ENCODE measurements at places on chromosomes 2 and 18. TPM values are rescaled to one million over a fixed set of nuclear protein-coding genes. Genes with fewer than 3 reads are reported as not detected.

PDE1A gene
- polyA plus RNA-seq = 0.43 TPM

LYG2 gene
- not detected for polyA plus RNA-seq

DNA sequence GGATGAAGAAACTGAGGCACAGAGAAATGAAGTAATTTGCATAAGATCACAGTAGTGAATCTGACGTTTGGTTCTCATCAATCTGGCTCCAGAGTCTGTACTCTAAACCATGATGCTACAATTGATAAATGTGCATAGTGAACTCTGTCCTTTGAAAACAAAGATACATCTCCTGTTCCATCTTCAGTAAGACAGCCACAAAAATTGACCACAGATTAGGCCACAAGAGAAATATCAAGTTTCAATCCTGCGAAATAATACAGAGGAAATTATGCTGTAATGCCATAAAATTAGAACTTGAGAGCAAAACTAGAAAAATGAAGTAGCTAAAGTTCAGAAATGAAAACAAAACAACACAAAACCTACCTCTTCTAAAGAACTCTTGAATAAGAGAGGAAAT lies 28.4 kb downstream of the FAM98A start:
- no peak for DNase-seq

- DNase-seq = peak; percentile 61
Observed at GRCh38 chr2:151632993-151633565, 101.2 kb downstream of the NEB start.

GRCh38 chr18:10140461-10141282 lies 226.9 kb downstream of the VAPA start:
- no peak for DNase-seq

OBSL1 gene
- polyA plus RNA-seq = 20.7 TPM

- DNase-seq = no peak
Observed at GRCh38 chr2:230944757-230945372, 19.8 kb upstream of the GPR55 start.

- DNase-seq = no peak
Observed at GRCh38 chr2:43776324-43776723, 2.5 kb downstream of the DYNC2LI1 start.

DNA sequence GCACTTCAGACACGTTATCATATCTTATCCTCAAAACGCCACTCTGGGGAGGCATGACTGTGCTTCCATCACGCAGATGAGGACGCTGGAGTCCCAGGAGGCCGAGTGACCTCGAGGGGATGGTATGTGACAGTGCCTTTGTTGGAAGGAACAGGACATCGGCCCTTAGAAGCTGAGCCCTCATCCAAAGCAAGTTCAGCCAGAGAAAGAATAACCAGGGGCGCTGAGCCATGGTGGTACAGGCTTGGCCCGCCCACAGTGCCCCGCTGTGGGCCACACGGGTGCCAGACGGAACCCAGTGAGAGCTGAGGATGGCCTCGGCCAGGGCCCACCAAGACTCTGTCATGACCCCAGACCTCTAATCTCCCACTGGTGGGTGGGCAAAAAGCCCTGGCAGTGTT lies 31.3 kb downstream of the HS1BP3 start:
- no peak for DNase-seq
